Activated CD4-positive, alpha-beta T cell treated with anti-CD3 and anti-CD28 coated beads, Interleukin-2, amount 10 ng/mL, durations not matched to agents 7 days and 5 days (primary cell): ENCODE measurements at places on chromosomes 1 and 21. TPM values are rescaled to one million over a fixed set of nuclear protein-coding genes. Genes with fewer than 3 reads are reported as not detected.

GRCh38 chr21:27831816-27832569 is 865.1 kb upstream of the ADAMTS5 start:
- no peaks in the 10 kb centered on the region for H3K36me3 ChIP-seq
- no peak overlapping the region for H3K27ac ChIP-seq
- H3K4me1 ChIP-seq: no peaks in the 10 kb centered on the region
- no peak overlapping the region for H3K4me3 ChIP-seq
- no peaks in the 10 kb centered on the region for H3K27me3 ChIP-seq

DNA sequence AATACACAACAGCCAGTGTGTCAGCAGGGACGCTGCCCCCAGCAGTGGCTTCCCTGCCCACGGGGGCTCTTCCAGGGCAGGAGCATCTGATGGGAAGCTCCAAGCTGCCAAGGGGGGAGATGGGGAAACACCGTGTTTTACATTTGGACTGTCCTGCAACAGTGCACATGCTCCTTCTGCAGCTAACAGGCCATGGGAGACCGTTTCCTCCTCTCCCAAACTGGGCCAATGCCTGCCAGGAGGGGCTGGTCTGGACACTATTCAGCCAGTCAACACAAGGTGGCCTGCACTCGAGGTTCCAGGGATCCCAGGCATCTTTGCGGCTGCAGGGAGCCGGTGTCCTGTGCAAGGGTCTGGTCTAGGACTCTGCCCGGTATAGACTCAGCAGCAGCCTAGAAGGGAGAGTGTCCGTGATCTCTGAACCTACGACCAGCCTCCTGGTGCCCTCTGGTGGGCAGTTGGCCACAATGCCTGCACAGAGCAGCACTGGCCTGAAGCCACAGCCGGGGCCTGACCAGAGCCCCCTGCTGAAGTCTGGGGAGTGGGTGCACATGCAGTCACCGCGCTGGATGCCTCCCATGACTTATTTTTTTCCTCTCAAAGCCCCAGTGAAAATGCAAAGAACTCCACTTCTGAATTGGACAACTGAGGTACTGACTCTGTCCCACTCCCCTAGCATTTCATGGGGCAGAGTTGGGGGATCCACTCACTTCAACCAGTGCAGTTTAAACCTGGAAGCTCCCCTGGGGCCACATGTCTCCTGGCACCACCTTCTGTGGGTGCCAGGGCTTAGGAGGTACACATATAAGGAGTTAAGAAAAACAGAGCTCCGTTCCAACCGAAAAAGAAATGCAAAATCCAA is 33.3 kb downstream of the RCC2 start:
- H3K27me3 ChIP-seq: no peaks in the 10 kb centered on the region
- no peak overlapping the region for H3K27ac ChIP-seq
- no peak overlapping the region for H3K4me3 ChIP-seq
- peaks cover 34% of the 10 kb centered on the region for H3K36me3 ChIP-seq

DNA sequence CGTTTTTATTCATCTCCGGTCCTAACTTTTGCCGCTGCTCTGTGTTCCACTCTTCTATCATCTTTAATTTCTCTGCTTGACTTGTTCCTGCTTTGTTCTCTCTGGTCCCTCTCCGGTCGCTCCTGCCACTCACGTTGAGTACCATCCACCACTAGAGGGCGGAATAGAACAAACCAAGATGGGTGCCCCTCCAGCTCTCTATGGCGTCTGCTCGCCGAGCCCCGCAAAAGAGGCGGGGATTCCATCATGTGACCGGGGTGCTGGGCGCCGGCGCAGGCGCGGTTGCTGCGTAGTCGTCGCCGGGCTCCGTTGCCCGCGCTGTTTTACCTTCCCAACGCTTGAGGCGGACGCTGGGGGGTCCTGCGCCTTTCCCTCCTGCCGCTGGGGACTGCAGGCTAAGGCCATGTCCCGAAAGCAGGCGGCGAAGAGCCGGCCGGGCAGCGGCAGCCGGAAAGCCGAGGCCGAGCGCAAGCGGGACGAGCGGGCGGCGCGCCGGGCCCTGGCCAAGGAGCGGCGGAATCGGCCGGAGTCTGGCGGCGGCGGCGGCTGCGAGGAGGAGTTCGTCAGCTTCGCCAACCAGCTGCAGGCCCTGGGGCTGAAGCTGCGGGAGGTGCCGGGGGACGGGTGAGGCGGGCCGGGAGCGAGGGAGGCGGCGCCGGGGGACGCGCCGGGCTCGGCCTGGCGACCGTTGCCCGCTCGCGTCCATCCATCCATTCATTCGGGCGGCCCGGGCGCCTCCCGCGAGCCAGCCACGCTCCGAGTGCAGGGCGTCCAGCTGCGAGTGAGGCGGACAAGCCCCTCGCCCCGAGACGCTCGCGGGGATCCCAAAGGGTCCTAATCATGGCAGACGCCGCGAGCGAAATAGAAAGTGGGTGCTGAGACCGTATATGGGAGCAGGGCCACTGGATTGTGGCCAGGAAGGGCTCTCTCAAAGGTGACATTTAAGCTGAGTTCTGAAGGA is at the start of gene OTUD3:
OTUD3 (plus strand) TSS at position 285 of the 961 bp plus-strand sequence; CDS start at position 404, 119 bp downstream.
- peaks cover 35% of the 10 kb centered on the region for H3K4me1 ChIP-seq
- peaks cover 3% of the 10 kb centered on the region for H3K27me3 ChIP-seq
- peak within 1 kb of the TSS; percentile 87 for H3K4me3 ChIP-seq
- peak; percentile 98 for DNase-seq
- H3K27ac ChIP-seq: peak within 1 kb of the TSS; percentile 86
- peaks cover 4% of the 10 kb centered on the region for H3K36me3 ChIP-seq

- peaks cover 3% of the 10 kb centered on the region for H3K36me3 ChIP-seq
- H3K27me3 ChIP-seq: no peaks in the 10 kb centered on the region
- H3K4me3 ChIP-seq: peak overlapping the region; percentile 70
Observed at GRCh38 chr1:2193514-2194281, 874 bp downstream of the FAAP20 start.

GRCh38 chr1:221910222-221910621 is 168.3 kb upstream of the DUSP10 start:
- H3K27me3 ChIP-seq: peaks cover 3% of the 10 kb centered on the region
- H3K27ac ChIP-seq: no peak overlapping the region
- no peak overlapping the region for H3K4me3 ChIP-seq
- DNase-seq: no peak

GRCh38 chr21:33256019-33256418 is 10.1 kb upstream of the IL10RB start:
- DNase-seq: no peak
- H3K36me3 ChIP-seq: peaks cover 82% of the 10 kb centered on the region
- no peak overlapping the region for H3K4me3 ChIP-seq
- peaks cover 33% of the 10 kb centered on the region for H3K4me1 ChIP-seq
- no peak overlapping the region for H3K27ac ChIP-seq

GRCh38 chr1:221850470-221851187 is 108.7 kb upstream of the DUSP10 start:
- no peaks in the 10 kb centered on the region for H3K4me1 ChIP-seq
- H3K27ac ChIP-seq: no peak overlapping the region
- H3K4me3 ChIP-seq: no peak overlapping the region
- no peaks in the 10 kb centered on the region for H3K27me3 ChIP-seq
- no peak for DNase-seq

DNA sequence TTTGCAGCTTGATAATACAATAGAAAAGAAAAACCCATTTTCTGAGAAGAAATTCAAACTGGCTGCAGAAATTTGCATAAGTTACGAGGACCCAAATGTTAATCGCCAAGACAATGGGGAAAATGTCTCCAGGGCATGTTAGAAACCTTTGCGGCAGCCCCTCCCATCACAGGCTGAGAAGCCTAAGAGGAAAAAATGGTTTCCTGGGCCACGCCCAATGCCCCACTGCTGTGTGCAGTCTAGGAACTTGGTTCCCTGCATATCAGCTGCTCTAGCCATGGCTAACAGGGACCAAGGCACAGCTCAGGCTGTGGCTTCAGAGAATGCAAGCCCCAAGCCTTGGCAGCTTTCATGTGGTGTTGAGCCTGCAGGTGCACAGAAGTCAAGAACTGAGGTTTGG is 37.5 kb upstream of the TMEM61 start:
- H3K36me3 ChIP-seq: no peaks in the 10 kb centered on the region
- H3K4me3 ChIP-seq: no peak overlapping the region
- no peak for DNase-seq
- peaks cover 16% of the 10 kb centered on the region for H3K4me1 ChIP-seq
- no peak overlapping the region for H3K27ac ChIP-seq

DNA sequence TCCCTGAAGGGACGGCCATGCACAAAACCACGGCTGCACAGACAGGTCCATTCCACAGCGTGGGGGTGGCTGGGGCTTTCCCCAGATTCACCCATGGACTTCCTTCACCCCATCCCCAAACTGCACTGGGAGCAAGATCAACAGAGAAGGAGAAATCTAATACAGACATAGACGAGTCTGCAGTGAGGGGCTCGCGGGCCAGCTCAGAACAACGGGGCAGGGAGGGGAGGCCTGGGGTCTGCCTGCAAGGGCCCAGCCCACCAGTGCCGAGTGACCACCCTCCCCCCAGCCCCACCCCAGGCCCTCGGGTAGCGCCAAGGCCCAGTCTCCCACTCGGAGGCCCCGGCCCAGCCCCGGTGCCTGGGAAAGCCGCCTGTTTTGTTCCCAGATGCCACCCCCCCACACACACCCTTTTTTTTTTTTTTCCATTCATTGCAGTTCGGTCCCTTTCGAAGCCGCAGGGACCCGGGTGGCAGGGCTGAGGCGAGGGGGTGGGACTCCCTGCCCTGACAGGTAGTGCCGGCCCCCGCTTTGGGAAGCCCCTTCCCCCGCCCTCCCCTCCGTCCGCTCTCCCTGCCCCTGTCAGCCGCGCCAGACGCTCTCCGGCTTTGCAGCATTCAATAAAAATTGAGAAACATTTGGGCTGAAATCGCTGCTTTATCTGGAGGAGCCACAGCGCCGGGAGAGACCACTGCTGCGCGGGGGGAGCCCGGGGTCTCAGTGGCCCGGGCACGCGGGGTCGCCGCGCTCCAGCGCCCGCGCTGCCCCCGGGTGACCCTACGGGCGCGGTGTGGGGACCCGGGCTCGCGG is 543 bp upstream of the EPHB2 start:
- no peaks in the 10 kb centered on the region for H3K36me3 ChIP-seq
- H3K27ac ChIP-seq: no peak overlapping the region
- DNase-seq: no peak
- peaks cover 47% of the 10 kb centered on the region for H3K27me3 ChIP-seq

DNA sequence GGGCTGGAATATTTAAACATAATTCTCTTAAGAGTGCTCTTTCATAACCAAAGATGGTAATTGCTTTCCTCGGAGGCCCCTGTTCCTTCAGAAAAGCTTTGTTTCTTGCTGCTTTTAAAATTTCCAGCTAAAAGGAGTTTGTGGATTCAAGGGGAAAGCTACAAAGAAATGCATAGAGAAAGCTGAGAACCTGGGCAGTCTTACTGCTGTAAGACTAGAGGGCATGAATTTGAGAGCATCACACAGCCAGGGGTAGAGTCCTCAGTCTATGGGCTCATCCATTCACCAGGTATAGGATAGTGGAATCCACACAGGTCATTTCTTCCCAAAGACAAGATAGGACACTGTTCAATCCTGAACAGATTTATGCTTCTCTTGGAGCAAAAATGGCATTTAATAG is 186.3 kb upstream of the PLD5 start:
- DNase-seq: no peak
- H3K4me1 ChIP-seq: no peaks in the 10 kb centered on the region
- H3K36me3 ChIP-seq: no peaks in the 10 kb centered on the region
- no peak overlapping the region for H3K4me3 ChIP-seq

DNA sequence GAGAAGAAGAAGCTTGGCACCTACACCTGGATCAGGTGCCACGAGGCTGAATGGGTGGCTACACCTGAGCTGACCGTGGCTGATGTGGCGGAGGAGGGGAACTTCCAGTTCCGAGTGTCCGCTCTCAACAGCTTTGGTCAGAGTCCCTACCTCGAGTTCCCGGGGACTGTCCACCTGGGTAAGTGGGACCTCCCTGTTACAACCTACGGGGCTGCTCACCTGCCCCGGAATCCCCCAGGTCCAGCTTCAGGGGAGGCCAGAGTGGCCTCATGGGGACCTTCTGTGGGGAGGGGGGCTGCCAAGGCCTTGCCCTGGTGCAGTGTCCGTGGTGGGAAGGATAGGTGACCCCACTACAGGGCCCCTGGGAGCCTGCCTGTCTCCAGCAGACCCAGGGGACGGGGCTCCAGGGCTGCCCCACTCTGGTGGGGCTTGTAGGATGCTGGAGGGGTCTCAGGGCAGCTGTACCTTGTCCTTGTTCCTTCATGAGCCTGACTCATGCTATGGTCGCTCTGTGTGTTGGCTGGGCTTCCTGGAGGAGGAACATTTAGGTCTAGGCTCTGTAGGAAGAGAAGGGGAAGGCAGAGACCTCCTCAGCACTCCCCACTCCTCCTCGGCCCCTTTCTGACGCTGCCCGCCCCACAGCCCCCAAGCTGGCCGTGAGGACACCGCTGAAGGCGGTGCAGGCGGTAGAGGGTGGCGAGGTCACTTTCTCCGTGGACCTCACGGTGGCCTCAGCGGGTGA is 7.2 kb downstream of the OBSCN start:
- no peaks in the 10 kb centered on the region for H3K27me3 ChIP-seq
- H3K27ac ChIP-seq: no peak overlapping the region
- peaks cover 2% of the 10 kb centered on the region for H3K4me1 ChIP-seq
- DNase-seq: no peak

- peaks cover 11% of the 10 kb centered on the region for H3K27me3 ChIP-seq
- H3K4me3 ChIP-seq: no peak overlapping the region
- no peak overlapping the region for H3K27ac ChIP-seq
- H3K36me3 ChIP-seq: no peaks in the 10 kb centered on the region
Observed at GRCh38 chr1:101460739-101461138, 223.9 kb downstream of the S1PR1 start.

GRCh38 chr1:171841931-171842761 is 848 bp downstream of the DNM3 start:
- H3K4me3 ChIP-seq: peak overlapping the region; percentile 75
- H3K27ac ChIP-seq: peak overlapping the region; percentile 33
- peaks cover 15% of the 10 kb centered on the region for H3K4me1 ChIP-seq
- H3K36me3 ChIP-seq: no peaks in the 10 kb centered on the region
- H3K27me3 ChIP-seq: peaks cover 26% of the 10 kb centered on the region
- peak; percentile 16 for DNase-seq

Gene AMPD1
- not detected for total RNA-seq

Gene TSPEAR
- not detected for total RNA-seq
